Stimulated activated CD4-positive, alpha-beta T cell treated with anti-CD3 and anti-CD28 coated beads, Interleukin-12 subunit alpha, Interleukin-12 subunit beta, amount 100 ng/mL, for 4 hours (primary cell): ENCODE measurements at places on chromosomes 7 and 10.

GRCh38 chr7:112869111-112869774, 79.0 kb upstream of the TMEM168 start:
- peak; percentile 30 for DNase-seq

GRCh38 chr7:29113384-29114102, 32.8 kb downstream of the CPVL start:
- no peak for DNase-seq

GRCh38 chr10:110081911-110082310, 74.1 kb downstream of the ADD3 start:
- no peak for DNase-seq

- DNase-seq: no peak
Measured at GRCh38 chr10:33566426-33566825, 232.0 kb upstream of the NRP1 start.

GRCh38 chr10:92993699-92994272, 66.8 kb upstream of the CYP26C1 start:
- DNase-seq: no peak

DNA sequence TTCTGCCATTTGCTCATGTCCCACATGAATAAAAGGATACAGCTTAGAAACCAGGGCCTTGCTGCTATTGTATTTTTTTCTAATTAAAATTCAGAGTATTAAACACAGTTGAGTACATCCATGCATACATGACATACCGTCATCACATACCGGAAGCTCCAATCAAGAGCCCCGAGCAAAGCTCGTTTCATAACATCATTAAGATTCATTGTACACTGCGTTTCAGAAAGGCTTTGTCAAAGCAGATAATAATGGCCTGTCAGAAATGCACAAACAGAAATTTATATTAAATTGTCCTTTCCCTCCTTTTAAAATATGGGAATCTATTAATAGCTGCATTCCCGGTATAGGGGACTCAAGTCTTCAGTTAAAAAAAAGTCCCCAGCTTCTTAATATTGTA, 103.4 kb downstream of the PRTFDC1 start:
- no peak for DNase-seq

DNA sequence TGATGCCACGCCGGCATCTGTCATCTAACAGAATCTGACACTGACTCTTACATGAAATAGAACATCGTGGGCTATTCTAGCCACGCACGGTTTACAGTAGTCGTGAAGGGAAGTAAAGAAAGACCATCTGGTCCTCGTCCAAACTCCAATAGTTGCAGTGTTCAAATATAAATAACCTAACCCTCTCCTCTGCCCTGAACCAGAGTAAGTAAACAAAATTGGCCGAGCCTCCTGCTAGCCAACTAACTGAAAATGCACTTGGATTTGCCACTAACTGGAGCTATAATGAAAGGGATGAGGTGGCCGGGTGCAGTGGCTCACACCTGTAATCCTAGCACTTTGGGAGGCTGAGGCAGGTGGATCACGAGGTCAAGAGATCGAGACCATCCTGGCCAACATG, 29.5 kb upstream of the ZC3HAV1L start:
- no peak for DNase-seq

DNA sequence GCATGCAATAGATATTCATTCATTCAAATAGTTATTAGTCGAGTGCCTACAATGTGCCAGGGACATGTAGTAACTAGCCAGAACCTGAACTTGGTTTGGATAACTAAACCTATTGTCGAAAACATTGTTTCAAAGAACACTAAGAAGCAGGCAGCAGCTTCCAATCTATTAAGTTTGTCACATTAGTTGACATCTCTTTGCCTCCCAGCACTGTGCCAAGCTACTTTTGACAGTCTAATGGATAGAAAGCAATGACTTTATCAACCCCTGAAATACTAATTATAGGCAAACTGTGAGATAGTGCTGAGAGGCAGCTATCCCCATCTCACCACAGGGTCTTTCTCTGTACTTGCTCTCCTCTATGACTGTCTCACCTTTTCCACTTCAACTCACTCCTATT, 22.4 kb upstream of the RELN start:
- DNase-seq: no peak

DNA sequence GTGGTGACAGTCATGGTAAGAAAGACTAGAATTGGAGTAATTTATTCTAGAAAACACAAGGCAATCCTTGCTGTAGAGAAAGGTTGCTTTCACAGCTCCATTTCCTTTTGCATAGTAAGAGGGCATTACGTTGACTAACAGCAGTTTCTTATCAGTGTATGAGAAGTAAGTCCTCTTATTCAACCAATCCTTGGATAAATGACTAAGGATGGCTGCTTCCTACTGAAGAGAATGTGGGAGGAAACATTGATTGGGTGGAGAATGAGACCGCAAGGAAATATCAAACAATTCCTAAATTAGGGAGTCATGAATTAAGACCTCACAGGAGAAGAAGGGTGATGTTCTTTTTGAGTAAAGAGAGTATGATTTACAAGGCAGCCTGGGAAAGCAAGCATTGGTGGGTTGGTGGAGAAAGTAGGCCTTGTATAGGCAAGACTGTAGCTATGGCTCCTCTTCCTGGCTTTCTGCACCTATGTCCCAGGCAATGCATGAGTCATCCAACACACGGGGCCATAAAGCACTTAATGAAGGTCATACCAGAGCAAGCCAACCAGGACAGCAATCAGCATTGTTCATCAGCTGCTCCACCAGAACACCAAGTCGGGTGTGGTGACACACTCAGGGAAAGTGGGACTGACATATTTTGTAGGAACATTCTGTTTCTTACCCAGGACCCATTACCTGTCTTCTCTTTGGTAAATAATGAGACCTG, 5.6 kb downstream of the MGAM start:
- no peak for DNase-seq
